ENCODE measurements at places on chromosomes 16 and 17.

DNA sequence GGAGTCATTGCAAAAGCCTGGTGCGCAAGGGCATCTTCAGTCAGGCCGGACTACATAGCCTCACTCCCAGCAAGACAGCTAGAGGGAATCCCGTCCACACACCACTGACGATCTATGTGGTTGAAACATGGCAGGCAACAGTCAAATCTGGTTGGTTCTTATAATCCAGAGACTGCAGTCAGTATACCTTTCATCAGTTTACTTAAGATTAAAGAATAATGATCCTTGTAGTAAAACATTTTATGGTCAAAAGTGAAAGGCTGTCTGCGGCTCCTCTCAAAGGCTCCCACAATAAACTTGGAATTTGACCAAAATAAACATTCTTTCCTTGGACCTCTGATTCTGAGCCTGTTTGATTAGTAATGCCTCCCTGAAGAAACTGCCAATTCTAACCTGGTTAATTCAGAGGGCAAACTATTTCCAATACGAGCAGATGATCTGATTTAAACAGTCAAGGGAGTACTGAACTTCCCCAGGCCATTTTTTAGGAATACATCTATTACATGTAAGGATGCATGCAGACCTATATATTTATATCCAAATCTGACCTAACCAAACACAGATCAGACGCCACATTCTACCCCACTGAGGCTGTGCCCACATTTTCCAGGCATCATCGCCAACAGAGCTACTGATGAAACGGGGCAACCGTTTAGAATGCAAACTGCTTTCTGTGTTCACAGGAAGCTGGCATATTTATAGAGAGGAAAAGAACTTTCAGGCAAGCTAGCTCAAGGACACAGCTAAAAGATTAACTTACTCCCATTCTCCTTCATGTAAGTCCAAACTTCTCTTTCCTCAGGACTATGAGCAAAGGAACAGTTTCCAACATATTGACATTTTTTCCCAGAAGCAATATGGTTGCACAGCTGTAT lies 15.3 kb upstream of the TXNDC11 start:
- DNase-seq = no peak

GRCh38 chr16:67703626-67704025 lies 15.5 kb downstream of the GFOD2 start:
- DNase-seq = peak; percentile 16

- DNase-seq = no peak
Measured at GRCh38 chr16:25875956-25876598, 184.3 kb downstream of the HS3ST4 start.

- no peak for DNase-seq
Measured at GRCh38 chr17:419073-419735, 66.6 kb upstream of the RPH3AL start.

- no peak for DNase-seq
Measured at GRCh38 chr17:29070781-29071180, 27.8 kb downstream of the PIPOX start.

GRCh38 chr17:77295241-77295853 lies 154.6 kb downstream of the SEC14L1 start:
- no peak for DNase-seq

GRCh38 chr17:80354336-80354735 lies 60.6 kb upstream of the ENDOV start:
- DNase-seq = no peak

- DNase-seq = no peak
Measured at GRCh38 chr16:81432937-81433557, 11.6 kb upstream of the CMIP start.

Measured in naive thymus-derived CD4-positive, alpha-beta T cell (primary cell).